Kidney glomerular epithelial cell (primary cell): ENCODE measurements at places on chromosomes 3 and 15.

DNA sequence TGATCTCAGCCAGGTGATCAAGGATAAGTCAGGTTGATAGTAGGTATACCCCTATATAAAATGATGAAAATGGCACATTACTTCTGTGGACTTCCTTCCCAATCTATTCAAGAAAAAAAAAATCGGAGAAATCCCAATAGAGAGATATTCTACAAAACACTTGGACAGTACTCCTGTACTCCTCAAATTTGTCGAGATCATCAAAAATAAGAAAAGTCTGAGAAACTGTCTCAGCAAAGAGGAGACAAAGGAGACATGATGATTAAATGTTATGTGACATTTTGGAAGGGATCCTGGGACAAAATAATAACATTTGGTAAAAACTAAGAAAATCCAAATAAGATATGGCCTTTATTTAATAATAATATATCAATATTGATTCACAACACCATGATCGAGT, 94.6 kb downstream of the DCLK3 start:
- DNase-seq: no peak

DNA sequence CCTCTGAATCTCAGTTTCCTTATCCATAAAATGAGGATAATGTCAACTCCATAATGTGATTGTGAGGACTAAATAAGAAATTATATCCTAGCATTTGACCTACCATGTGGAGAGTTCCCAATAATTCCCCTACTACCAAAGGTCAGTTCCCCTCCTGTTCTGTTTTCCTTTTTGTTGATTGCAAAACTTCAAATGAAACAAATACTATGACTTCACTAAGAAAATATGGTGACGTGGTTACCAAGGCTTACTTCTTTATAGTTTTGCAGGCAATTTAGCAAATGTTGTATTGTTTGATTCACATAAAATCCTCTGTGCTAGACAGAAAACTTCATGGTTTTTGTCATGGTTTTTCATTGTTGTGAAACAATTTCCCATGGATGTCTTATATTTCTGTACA, 153.8 kb upstream of the RORA start:
- no peak for DNase-seq

- DNase-seq: no peak
Observed at GRCh38 chr3:11272906-11273574, 843 bp downstream of the ATG7 start.

- no peak for DNase-seq
Observed at GRCh38 chr3:127093312-127093711, 99.6 kb upstream of the PRR23E start.

DNA sequence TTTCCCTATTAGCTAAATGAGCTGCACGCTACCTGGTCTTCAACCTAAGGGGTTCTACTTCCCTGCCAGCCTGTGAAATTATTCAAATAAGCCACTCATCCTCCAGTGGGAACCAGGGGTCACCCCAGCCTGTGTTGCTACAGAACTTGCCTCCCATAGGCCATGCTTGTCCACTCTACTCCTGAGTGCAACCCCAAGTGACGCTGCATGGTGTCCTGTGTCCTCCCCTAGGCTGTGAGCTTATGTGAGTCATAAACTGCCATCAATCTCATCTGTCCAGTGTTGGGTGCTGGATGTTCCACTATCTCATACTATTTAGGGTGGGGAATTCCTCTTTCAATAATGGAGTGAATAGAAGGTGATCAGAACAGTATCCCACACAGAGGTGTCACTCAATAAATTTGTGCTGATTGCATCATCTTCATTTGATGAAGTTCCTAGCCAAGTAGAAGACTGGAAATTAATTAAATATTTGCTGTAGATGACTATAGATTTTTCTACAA, 49.8 kb upstream of the SSR3 start:
- DNase-seq: no peak

DNA sequence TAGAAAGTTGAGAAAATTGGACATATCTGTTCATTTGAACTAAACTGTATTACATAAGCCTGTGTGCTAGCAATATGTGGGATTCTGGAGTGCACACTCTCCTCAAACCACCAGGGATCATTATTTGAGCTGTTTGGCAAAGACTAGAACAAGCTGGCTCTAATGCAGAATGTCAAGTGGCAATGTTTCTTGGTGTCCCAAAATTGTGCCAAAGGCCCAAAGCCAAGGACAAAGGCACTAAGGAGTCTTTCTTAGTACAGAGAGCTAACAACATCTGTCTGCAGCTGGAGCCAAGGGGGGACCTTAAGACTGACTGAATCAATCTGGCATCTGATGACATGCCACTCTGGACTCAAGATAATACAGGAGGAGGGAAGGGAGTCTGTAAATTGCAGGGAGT, 76.7 kb upstream of the STRIT1 start:
- no peak for DNase-seq

- DNase-seq: no peak
Observed at GRCh38 chr15:68200016-68200861, 4.9 kb downstream of the CALML4 start.

DNA sequence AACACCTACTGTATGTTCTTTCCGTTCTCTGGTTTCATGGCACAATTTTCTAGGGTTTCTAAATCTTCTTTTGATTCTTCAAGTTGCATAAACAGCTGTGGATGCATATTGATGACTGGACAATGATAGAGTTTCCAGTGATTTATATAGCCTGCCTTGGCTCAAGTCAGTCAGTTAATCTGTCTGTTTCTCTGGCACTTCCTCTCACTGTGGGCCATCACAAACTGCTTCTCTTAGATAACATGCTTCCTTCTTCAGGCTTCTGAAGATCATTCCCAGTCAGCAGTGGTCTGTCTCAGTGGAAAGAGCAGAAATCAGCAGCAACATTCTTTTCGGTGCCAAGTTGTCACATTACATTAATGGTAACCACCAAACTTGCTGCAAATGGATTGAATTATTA, 207.2 kb downstream of the RYR3 start:
- DNase-seq: no peak

DNA sequence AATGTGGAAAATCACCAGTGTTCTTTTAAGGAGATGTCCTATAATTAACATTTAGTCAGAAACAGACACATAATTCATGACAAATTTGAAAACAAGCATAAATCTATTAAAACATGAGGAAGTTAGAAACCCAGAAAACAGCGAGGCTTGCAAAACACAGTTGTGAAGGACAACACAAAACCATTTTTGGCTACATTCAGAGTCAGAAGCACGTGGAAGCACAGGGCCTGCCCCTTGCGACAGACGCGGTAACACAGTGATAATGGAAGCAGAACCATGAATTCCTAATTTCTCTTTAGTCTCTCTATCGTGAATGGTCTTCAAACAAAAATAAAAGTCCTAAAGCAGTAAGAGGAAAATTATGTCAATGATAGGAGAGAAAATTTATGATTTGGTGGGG, 12.2 kb downstream of the NCEH1 start:
- DNase-seq: no peak

- peak; percentile 3 for DNase-seq
Observed at GRCh38 chr3:165753560-165753959, 83.7 kb downstream of the BCHE start.
